Activated gamma-delta T cell treated with anti-CD3 and anti-CD28 coated beads, Interleukin-2, amount 50 U/mL, for 16 hours (primary cell): ENCODE measurements at places on chromosomes 5 and 9.

GRCh38 chr9:68500457-68501381 lies 40.0 kb downstream of the TMEM252 start:
- no peak for DNase-seq

GRCh38 chr9:2675834-2676233 lies 41.5 kb upstream of the KCNV2 start:
- DNase-seq, result no peak

- DNase-seq, result no peak
Observed at GRCh38 chr9:3824581-3824980, 298.8 kb upstream of the RFX3 start.

DNA sequence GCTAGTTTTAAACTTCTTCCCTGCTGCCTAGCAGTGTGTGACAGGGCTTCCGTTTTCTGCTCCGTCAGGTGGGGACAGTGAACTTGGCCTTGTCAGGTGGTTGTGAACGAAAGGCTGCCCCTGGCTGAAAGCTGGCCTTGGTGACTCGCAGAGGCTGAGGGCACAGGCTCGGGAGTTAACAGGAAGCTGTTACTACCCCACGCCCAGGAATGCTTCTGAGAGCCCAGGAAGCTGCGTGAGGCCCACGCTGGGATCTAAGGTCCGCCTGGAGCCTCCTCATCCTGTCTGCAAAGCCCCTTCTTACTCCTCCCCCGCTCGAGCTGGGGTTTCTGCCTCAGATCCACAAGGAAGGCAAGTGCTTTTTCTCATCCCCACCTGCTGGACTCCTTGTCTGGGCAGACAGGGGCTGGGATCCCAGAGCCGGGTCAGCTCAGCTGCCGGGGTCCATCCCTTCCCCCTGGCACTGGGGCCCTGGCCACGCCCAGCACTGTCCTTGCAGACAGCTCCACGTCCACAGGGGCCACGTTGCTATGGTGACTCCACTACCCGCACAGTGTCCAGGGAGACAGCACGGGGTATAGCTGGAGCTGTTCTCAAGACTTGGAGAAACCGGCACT lies 124.7 kb upstream of the TBC1D2 start:
- DNase-seq, result no peak

DNA sequence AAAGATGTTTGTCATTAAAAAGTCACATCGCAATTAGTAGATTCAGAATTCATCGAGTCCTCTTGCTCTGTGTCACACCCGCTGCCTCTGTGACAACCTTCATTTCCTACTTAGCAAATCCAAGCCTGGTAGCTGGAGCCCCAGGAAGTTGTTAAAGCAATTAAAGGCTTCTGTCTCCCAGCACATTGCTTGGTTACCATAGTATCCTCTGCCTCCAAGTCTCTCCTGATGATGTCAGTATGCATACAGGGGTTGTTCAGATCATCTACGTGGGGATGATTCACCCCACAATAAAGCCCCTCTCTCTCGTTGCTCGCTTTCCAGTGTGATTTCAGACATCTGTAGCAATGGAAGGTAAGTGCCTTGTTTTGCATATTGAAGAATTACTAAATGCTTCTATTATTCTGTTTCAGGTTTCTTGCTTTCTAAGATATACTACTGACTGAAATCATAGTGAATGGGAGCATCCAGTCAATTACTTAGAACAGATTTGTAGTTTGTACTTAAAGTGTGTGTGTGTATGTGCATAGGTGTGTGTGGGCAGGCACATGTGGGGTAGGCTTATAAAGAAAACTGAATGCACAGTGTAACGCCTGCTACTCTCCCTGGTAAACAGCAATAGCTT lies 52.9 kb downstream of the PAM start:
- no peak for DNase-seq

- DNase-seq, result no peak
Observed at GRCh38 chr9:95509851-95510708, 6.7 kb downstream of the PTCH1 start.

- DNase-seq, result no peak
Observed at GRCh38 chr5:157597277-157597676, 21.7 kb upstream of the ADAM19 start.

GRCh38 chr5:143231416-143231815 lies 172.1 kb downstream of the NR3C1 start:
- no peak for DNase-seq

GRCh38 chr5:56459394-56460194 lies 226.5 kb upstream of the ANKRD55 start:
- no peak for DNase-seq

GRCh38 chr9:726005-726404 lies 115.5 kb upstream of the DMRT1 start:
- DNase-seq, result no peak

DNA sequence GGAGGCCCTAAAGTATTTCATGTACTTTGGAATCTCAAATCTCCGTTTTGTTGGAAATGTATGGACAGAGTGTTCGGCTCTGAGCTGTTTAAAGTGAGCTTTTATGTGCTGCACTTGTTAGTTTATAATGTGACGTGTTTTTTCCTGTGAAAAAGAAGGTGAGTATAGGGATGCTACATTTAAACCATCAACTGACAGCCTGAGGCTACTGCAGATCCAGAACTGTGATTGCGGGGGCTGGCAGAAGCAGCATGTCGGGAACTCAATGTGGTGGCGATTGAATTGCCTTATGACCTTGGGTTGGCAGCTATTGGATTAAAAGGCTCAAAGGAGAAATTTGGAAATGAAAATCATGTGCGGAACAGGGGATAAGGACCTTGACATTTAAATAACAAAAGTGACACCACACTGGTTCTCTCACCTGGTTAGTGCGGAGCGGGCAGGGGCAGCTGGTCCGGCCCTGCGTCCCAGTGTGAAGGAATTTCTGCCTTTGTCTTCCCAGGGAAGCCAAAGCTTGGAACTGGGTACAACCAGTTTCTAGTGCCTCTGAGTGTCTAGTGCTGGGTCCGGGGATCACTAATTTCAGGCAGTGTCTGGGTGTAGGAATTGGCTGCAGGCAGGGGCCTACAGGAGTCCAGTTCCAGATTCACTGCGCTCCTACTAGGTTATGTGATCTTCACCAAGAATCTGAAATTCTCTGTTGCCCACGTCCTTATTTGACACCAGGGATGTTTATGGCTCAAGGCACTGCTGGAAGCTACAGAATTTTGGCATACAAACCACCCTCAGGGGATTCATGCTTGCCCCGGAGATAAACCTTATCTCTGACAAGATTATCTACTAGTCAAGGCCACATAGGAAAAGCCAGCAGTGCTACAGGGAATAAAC lies 120.7 kb upstream of the ERCC6L2 start:
- DNase-seq, result no peak

- no peak for DNase-seq
Observed at GRCh38 chr5:158635565-158635964, 464.2 kb downstream of the EBF1 start.

DNA sequence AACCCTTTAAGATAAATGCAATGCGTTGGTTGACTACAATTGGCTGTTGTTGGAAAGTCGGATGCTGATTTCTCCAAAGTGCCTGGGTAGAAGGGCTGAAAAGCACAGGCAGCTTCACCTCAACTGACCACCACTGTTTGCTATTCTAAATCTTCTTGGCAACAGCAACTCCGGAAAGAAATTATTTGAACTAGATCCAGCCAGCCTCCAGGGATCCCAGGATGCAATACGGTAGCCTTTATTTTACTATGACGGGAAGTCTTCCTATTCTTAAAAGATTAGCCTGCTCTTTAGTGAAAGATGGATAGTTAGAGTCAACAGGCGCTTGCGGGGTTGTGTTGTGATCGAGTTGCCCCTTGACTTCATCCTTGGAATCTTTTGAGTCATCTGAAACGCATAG lies 78.6 kb upstream of the KLF9 start:
- no peak for DNase-seq

DNA sequence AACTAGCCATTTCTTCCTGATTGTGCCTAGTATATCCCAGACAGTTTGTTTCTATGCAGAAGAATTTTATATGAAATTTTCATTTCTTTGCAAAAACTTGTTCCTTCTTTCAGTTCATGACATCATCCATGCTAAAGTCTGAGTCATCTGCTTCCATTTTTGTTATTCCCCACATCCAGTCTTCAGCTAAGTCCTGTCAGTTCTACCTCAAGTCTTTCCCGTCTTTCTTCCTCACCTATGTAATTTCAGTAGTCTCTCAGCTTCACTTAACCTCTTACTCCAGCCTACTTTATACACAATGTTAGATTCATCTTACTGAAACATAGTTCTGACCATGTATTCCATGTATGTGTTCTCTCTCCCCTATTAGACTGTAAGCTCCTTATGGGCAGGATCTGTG lies 39.1 kb downstream of the G3BP1 start:
- no peak for DNase-seq

DNA sequence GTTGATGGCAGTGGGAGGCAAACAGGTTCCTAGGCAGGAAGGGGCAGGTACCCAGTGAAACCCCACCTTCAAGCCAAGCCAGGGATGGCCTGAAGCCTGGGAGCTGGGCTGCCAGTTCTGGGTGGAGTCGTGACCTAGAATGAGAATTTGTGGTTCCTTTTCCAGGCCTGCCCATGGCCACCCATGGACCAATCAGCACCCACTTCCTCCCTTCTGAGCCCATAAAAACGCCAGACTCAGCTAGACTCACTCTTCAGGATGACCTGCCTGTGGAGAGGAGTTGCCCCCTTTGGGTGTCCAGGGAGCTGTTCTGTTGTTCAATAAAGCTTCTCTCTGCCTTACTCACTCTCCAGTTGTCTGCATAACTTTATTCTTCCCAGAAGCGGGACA lies 144.0 kb upstream of the MRPS30 start:
- no peak for DNase-seq

DNA sequence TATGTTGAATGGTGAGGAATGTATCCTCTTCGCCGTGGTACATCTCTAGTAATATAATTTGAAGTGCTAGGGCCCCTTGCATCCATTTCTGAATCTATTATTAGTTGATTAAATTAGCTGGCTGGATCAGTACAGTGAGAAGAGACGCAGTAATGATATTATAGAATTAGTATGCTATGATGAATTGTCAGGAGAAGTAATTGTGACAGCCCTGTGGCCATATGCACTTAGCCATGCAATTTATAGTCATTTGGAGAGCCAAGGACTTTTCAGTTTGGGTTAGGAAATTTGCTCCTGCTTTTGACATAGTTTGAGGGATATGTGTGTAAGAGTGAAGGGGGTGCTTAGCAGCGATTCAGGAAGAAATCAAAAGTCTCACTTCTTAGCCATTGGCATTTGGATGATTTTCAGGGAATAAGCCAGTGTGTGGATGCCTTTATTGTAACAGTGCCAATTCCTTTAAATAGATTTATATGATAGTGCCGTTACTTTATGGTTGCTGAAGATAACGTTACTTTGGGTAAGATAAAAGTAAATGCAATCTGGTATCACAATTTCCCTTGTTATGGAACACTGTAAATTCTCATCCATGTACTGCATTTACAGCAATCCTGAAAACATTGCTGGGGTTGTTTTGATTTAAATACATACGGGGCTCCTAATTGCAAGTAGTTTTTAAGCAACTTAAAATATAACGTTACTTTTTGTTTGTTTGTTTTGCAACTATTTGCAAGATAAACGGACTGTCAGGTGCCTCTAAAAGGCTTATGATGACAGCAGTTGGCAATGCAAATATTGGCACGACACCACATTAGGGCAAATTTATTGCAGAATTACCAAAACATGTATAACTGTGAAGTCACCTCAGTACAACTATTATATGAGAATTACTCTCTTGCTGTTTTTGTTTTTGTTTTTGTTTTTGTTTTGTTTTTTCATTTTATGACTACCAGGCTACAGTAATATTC lies 875.4 kb upstream of the WWC1 start:
- DNase-seq, result no peak

DNA sequence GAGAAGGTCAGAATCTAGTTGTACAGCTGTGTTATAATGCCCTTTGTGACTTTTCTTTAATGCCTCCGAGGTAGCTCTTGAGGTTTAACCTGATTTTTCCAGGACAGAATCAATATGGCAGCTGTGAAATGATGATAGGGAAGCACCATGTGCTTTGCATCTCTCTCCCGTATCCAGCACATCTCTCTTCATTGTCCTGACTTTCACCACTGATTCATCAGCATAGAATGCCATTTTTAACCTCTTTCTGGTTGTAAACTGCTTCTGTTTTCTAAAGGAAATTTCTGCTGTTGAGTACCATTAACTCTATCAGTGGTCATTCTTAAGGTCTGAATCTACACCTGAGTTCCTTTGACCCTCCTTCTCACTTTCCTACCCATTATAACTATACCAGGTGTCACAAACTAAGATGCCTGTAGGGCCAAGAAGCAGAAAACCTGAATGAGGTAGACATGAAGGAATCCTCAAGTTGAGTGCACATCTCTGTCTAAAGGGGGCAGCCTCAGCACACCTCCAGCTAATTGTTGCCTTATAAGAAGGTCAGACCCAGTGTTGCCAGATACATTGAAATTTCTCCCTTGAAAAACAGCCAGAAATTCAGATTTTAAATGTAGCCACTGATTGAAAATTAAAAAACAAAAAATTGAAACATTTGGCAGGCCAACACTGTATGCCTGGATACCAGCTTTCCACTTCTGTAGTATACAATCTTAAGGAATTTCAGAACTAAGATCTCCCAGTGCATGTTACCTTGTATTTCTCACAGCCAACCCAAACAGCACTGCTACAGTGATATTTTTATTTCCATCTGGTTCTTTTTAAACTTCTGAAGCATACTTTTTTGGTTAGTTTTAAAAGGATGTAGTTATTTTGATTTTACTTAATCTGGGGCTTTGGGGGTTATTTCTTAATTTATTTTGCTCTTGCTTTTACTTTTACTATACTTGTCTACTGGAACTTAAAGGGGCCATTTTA lies 35.8 kb upstream of the TLX3 start:
- no peak for DNase-seq

- DNase-seq, result no peak
Observed at GRCh38 chr5:139638090-139638735, 9.9 kb upstream of the CXXC5 start.

DNA sequence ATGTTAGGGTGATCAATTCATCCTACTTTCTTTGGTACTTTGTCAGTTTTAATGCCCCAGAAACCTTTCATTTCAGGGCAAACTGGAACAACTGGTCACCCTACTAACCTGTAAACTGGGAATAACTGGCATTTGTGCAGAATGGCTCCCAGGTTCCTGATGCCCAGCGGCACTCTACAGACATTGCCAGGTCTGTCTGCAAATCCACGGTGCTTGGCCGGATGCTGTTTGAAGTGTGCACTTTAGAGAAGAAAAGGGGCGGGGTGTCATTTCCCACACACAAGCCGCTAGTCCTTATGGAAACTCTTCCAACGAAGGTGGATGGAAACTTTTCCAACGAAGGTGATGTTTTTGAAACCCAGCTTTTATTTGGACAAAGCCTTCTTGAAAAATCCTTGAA lies 49.9 kb upstream of the OTULINL start:
- DNase-seq, result no peak

DNA sequence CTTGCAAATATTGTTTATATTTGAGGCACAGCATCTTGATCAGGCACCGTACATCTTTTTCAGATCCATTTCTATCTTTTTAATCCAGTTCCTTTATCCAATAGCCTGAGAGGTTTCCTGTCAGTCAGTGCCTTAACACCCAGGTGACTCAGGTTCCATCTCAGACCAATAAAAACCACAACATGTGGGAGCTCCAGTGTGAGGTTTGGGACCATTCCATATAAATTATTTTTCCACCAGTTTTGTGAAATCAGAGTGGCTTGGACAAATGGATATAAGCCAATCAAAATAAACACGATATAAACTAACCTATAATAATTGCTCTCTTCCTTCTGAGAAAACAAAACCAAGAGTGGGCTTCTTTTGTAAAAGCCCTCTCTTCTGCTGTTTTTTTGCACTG lies 351.3 kb downstream of the NTRK2 start:
- DNase-seq, result no peak
